ENCODE measurements at places on chromosomes 16 and 17. TPM values are rescaled to one million over a fixed set of nuclear protein-coding genes. Genes with fewer than 3 reads are reported as not detected.

GRCh38 chr17:56009795-56010651, 143.3 kb upstream of the ANKFN1 start:
- H3K27me3 ChIP-seq: no peaks in the 10 kb centered on the region
- DNase-seq: no peak
- no peak overlapping the region for H3K4me3 ChIP-seq
- H3K4me1 ChIP-seq: no peaks in the 10 kb centered on the region

DNA sequence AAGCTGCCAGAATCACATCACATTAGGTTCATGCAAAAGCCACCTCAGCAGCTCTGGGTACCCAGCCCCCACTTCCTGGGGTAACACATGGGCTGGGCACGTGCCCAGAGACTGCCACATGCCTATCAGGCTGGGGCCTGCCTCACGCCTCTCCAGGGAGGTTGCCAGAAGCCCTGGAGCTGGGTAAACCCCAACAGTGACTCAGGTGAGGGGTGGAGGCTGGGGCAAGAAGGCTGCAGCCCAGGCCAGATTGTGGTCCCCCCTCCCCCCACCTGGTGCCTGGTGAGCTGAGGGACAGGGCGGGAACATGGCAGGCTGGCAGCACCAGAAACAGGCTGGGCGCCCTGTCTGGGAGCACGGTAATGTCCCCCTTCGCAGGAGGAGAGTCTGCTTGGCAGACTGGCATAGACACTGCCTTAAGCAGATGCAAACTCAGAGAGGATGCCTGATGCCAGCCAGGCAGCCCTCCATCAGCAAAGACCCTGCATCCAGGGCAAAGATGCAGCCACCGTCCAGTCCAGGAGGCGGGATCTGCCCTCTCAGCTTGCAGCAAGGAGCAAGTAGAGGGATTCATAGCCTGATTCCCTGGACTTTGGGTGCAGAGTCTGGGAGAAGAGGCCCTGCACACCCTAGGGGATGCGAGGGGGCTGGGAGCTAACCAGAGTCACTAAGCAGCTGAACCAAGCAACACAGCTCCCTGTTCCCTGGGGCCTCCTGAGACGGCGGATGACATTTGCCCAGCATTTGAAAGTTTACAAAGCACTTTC, 28.8 kb downstream of the NGFR start:
- no peaks in the 10 kb centered on the region for H3K4me1 ChIP-seq
- H3K36me3 ChIP-seq: peaks cover 3% of the 10 kb centered on the region
- H3K27me3 ChIP-seq: peaks cover 5% of the 10 kb centered on the region
- DNase-seq: no peak
- H3K4me3 ChIP-seq: no peak overlapping the region
- H3K27ac ChIP-seq: no peak overlapping the region

TCAP gene
- total RNA-seq: 1.2 TPM

DNA sequence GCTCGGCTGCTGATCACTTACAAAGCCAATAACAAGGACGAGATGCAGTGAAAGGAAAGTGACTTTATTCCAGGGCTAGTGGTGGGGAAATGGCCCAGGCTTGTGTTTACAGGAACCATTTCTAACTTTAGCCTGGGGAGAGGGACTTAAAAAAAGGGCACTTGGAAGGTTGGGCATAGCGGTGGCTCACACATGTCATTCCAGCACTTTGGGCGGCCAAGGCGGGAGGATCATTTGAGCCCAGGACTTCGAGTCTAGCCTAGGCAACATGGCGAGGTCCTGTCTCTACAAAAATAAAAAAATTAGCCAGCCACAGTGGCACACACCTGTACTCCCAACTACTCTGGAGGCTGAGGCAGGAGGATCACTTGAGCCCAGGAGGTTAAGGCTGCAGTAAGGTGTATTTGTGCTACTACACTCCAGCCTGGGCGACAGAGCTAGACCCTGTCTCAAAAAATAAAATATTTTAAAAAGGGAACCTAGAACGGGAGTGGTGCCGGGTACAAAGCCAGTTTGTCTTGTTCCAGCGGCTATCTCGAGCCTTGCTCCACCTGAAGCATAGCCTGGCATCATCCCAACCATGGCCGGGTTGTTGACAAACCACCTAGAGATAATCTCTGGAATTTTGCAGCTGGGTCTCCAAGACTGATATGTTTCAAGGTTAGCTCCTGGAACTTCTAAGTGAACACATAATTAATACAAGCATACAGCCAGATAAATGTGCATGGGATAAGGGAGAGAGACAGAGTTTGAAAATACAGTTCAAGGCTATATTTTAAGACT, 5.7 kb upstream of the TVP23A start:
- H3K4me1 ChIP-seq: peaks cover 3% of the 10 kb centered on the region
- DNase-seq: no peak
- H3K36me3 ChIP-seq: no peaks in the 10 kb centered on the region
- H3K27me3 ChIP-seq: peaks cover 2% of the 10 kb centered on the region

DNA sequence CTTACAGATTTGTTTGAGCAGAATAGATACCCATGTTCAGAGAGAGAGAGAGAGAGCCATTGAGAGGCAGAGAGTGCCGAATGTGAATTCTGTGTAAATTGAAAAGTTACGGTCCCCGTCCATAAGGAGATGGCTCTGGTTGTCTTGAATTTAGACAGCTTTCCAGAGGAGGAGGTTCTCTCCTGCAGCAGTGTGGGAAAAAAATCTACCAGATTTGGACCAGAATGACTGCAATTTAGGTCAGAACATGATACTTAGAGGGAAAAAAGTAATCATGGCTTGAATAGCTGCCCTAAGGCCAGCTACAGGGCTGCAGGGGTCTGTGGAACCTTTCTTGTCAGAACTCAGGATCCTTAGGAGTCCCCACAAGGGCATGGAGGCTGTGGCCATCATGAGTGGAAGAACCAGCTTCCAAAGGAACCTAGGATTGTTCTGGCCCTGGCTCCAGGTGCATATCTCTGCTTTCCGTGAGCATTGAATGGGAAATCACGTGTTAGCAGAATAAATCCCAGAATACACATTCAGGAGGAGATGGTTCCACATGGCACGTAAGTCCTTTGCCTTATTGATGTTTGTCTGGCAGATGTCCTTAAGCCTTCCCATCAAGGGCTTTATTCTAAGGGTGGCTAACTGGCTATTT, 13.0 kb downstream of the PITPNC1 start:
- H3K27me3 ChIP-seq: no peaks in the 10 kb centered on the region
- no peak overlapping the region for H3K4me3 ChIP-seq
- H3K36me3 ChIP-seq: no peaks in the 10 kb centered on the region
- no peak for DNase-seq

SUMO2 gene
- 657 TPM for total RNA-seq

All from endothelial cell (in vitro differentiated cells).